Epithelial cell of esophagus (primary cell): ENCODE measurements at places on chromosomes 13 and 19.

GRCh38 chr13:72541674-72542073 is 185.8 kb downstream of the MZT1 start:
- peak; percentile 94 for DNase-seq

DNA sequence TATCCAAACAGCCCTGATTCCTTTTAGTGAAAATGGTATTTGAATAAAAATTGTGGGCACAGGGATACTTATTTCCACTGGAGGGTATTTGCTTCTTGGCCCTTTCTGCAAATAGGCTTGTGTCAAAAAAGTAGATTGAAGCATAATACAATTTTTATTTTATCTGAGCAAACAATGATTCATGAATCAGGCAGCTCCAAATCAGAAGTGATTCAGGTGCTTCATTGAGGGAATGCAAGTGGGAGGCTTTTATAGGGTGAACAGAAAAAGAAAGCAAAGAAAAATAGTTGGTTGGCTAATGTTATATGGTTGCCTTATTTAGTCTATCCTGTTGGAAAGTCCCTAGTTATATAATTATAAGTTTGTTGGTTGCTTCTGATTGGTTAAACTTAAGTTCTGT is 117.9 kb downstream of the ITGBL1 start:
- DNase-seq: peak; percentile 55

DNA sequence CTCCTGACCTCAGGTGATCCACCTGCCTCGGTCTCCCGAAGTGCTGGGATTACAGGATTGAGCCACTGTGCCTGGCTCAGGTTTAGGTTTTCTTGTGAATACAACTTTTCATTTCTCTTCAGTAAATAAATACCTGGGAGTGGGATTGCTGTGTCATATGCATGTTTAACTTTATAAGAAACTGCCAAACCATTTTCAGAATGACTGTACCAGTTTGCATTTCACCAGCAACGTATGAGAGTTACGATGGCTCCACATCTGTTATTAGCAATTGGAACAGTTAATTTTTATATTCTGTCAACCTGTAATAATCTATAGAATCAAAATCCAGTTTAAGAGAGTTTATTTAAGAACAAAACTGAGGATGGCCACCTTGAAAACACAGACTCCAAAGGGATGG is 52.2 kb downstream of the TEX26 start:
- no peak for DNase-seq

- no peak for DNase-seq
Observed at GRCh38 chr19:2665103-2665502, 37.4 kb downstream of the GNG7 start.

DNA sequence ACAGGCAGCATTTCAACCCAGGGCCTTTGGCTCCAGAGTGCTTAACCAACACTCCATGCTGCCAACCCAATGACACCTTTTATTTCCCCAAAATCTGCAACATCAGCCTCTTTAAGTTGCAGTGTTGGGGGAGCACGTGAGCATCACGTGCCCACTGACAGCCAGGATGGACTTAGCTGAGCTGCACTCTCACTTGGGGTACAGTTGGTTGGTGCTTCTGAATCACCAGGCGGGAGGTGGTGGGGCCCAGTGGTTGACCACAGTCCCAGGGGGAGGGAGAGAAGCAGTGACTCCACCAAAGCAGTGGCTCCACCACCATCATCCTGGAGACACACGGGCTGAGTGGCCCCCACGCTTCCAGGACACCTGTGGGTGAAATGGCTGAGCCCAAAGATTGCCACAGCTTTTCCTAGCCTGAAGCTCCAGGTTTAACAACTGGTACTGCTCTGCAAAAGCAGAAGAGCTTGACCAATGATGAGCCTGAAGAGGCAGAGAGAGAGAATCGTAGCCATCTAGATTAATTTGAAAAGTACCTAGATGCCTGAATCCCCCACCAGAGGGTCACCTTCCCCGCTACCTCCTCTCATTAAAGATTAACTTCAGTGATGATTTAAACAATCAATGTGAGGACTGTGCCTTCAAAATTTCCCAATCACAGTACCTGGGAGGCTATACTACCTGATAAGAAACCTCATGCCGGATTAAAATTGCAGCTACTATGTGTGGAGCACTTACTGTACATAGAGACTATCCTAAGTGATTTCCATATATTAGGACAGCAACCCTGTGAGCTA is 193.8 kb downstream of the FOXO1 start:
- no peak for DNase-seq

DNA sequence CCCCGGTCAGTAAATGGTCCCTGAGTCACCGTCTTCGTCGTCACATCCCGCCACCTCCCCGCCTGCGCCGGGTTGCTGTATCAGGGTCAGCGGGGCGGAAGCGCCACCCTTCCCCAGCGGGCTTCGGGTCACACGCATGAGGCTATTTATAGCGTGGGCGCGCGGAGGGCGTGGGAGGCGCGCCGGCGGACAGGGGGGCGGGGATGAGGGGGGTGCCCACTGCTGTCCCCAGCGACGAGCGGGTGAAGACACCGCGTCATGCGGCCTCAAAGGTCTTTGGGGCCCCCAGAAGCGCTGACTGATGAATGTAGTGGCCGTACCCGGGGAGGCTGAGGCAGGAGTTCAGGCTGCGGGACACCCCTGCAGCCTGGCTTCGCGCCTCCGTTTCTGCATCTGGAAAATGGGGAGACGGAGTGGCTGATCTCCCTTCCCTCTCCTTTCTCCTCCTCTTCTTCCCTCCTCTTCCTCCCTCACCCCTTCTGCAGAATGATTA is 7.9 kb downstream of the UNC13A start:
- DNase-seq: peak; percentile 25

DNA sequence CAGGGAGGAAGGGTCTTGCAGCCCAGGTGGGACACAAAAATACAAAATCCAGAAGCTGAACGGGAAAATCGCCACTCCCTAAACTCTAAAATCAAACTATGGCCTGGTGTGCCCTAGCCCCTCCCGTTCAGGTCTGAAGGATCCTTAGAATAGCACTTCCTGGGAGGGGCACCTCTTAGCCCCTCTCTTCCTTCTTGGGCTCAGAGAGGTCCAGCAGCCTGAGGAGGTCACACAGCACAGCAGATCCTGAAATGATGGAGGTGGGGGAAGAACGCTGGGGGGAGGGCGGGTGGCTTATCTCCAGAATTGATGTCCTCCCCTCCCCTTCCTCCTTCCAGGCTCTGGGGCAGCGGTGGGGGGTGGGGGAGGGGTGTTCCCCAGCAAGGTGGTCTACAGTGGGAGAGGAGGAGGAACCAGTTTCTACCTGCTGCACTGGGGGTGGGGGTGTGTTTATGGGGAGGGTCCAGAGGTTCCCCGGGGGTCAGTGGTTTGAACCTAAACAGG is 1.9 kb downstream of the DIRAS1 start:
- DNase-seq: no peak

DNA sequence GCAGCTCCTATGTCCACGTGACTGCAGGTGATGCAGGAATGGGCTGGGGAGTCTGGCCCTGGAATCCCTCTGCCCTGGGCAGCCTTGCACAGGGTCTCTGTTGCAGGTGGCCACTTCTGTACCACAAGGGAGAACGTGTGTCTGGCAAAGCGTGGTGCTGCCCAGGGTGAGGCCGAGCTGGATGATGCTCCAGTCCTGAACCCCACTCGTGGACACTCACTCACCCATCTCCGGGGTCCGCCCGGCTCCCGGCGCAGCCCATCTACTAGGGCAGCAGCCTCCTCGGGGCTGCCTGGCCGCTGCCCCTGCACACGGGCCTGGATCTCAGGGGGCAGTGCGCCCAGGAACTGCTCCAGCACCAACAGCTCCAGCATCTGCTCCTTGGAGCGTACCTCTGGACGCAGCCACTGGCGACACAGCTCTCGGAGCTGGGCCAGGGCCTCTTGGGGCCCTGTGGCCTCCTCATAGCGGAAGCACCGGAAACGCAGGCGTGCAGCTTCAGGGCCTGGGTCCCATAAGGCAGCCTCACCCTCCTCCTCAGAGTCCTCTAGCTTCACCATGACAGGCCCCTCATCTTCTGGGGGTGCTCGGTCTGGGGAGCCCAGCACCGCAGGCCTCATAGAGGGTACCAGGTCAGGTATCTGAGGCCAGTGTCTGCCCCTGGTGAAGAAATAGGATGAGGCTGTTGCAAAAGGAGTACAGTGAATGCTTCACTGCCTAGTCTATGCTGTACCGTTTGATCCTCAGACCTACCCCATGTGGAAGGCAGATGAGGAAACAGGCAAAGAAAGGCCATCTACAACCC is 2.2 kb downstream of the MZF1 start:
- DNase-seq: no peak

- DNase-seq: peak; percentile 45
Observed at GRCh38 chr13:92187378-92187989, 789.1 kb downstream of the GPC5 start.

DNA sequence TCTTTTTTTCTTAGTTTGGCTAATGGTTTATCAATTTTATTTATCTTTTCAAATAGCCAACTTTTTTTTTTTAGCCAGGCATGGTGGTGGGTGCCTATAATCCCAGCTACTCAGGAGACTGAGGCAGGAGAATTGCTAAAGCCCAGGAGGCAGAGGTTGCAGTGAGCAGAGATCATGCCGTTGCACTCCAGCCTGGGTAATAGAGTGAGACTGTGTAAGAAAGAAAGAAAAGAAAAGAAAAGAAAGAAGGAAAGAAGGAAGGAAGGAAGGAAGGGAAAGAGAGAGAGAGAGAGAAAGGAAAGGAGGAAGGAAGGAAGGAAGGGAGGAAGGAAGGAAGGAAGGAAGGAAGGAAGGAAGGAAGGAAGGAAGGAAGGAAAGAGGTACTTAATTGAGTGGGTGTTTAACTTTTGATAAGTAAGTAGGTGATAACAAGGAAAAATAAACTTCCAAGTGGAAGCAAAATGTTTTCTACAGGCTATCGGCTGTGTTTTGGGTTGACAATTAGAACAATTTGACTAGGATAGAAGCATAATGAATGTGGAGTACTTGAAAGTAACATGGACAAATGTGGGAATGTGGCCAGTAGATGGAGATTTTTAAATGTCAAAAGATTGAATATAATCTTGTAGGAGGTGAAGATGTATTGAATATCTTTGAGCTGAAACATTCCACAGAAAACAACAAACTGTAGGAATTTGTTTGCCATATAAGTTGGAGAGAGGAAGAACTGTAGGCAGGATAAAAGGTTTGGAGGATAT is 62.8 kb upstream of the MYO16 start:
- DNase-seq: no peak

- DNase-seq: no peak
Observed at GRCh38 chr13:83223546-83223945, 658.7 kb downstream of the SLITRK1 start.

GRCh38 chr19:47104680-47105079 is 8.9 kb downstream of the ZC3H4 start:
- no peak for DNase-seq

DNA sequence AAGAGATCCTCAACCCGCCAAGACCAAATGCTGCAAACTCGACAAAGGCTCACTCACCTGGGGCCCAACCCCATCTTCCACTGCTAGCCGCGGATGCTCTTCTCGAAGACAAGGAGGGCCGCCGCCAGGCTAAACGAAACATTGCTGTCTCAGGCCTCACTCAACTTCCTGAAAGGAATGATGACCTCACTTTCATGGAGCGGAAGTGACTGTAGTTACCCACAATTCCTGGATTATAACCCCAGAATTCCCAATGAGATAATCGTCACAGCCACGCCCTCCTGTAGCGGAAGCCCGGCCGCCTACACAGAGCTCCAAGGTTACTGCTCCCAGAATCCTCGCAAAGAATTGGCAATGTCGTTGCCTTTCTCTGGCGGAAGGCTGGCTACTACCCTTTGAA is 10.5 kb upstream of the ZNF112 start:
- DNase-seq: peak; percentile 43

GRCh38 chr19:2534423-2535013 is 58.6 kb downstream of the GADD45B start:
- DNase-seq: no peak

DNA sequence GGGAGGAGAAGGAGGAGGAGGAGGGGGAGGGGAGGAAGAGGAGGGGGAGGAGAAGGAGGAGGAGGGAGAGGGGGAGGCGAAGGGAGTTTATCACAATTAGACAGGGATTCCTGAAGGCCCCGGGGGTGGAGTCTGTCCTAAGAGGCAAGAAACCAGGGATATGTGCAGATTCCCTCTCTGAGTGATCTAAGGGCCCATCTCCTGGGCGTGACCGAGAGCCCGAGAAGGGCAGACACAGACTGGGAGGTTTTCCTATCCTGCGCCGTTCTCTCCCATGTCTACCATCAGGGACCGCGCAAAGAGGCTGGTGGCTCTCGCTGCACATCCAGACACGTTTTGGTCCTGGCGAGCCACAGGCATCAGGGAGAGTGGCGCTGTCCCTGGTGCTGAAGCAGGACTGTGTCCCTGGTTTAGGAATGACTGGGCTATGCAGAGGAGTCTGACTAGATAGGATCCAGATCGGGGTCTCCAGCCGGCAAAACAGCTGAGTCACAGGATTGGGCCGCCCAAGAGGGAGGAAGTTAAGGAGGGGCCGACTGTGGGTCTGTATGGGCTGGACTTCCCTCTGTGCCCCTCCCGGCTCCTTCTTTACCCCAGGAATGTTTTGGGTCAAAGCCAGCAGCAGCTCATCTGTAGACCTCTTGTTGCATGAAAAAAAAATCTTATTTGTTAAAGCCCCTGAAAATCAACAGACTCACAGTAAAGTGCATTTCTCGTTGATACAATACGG is 17.9 kb upstream of the ZNF175 start:
- peak; percentile 66 for DNase-seq
